CD4-positive, alpha-beta memory T cell (primary cell): ENCODE measurements at places on chromosomes 5 and 9.
A peak's percentile ranks its signal among the peaks of the same experiment; 100 is the strongest.

DNA sequence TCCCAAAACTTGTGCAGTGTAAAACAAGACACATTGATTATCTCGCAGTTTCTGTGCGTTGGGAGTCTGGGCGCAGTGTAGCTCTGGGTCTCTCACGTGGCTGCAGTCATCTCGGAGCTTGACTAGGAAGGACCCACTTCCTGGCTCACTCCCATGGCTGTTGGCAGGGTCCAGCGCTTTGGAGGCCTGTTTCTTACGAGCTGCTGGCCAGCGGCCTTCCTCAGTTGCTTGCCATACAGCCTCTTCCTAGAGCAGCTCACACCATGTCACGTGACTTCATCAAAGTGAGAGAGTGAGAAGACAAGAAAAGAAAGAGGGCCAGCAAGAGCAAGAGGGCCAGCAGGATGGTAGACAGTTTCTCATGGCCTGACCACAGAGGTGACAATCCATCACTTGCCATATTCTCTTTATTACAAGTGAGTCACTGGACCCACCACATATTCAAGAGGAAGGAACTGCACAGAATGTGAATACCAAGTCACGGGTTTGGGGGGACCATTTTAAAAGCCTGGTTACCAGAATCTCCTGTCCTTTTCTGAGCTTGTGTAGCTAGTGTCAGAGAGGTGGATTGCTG lies 36.2 kb downstream of the MCCC2 start:
- no peak for DNase-seq

- DNase-seq: peak; percentile 28
Measured at GRCh38 chr9:124216474-124217176, 41.1 kb upstream of the NEK6 start.

- no peak for DNase-seq
Measured at GRCh38 chr9:129694243-129694646, 28.8 kb downstream of the PRRX2 start.

GRCh38 chr5:136622747-136623146 lies 257.4 kb upstream of the TRPC7 start:
- no peak for DNase-seq
